ENCODE measurements at places on chromosomes 1 and 21.
A peak's percentile ranks its signal among the peaks of the same experiment; 100 is the strongest.

DNA sequence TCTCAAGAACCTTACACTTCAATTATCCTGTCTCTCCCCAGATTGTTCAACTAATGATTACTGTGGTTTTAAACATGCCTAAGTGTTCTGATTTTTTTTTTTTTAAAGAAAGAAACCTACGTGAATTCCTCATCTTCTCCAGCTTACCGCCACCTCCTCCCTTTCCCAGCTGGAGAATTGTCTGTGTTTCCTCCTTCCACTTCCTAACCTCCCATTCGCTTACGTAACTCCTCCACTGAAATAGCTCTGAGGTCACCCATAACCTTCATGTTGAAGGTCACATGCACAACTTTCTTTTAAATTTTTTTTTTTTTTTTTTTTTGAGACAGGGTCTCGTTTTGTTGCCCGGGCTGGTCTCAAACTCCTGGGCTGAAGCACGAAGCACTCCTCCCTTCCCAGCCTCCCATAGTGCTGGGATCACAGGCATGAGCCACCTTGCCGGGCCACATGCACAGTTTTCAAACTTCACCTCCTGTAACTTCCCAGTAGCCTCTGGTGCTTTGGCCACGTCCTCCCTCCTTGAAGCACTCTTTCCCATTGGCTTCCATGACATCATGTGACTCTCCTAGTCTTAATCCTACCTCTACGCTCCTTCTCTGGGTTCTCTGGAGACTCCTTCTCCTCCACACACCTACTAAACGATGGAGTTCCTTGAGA is 9.8 kb upstream of the CAPZB start:
- DNase-seq: peak; percentile 49

DNA sequence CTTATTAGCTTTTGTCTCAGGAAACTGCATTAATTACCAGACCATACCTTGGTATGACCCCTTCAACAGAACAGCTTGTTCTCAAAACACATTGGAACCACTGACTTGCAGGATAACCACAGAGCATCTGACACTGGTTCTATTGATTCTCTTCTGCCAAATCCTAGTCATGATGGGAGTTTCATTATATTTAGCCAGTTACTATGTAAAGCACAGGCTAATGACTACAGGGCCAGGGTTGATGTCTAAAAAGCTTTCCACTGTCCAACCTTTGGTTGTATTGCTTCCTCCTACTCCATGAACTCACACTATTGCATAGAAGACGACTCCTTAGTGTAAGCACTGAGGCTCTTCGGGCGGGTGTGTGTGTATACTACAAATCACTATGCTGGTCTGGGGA is 3.8 kb downstream of the STMN1 start:
- DNase-seq: no peak

DNA sequence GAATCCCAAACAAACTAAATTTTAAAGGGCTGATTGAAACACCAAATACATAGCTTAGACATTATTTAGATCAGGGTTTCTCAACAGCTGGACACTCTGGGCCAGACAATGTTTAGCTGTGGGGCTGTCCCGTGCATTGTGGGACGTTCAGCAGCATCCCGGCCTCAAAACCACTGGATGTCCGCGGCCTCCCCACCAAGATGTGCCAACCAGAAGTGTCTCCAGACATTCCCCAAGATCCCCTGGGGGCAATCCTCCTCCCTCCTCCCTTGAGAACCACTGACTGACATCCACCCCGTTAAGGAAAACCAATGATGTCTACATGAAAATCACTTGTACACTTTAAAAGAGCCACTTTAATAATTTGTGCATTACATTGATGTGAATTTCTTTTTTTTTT is 38.4 kb downstream of the CLSTN1 start:
- DNase-seq: no peak

- DNase-seq: no peak
Observed at GRCh38 chr1:224779536-224779935, 149.9 kb upstream of the DNAH14 start.

- DNase-seq: no peak
Observed at GRCh38 chr1:164901031-164901430, 342.0 kb downstream of the PBX1 start.

- peak; percentile 82 for DNase-seq
Observed at GRCh38 chr21:34807881-34808568, 139.2 kb downstream of the CLIC6 start.

DNA sequence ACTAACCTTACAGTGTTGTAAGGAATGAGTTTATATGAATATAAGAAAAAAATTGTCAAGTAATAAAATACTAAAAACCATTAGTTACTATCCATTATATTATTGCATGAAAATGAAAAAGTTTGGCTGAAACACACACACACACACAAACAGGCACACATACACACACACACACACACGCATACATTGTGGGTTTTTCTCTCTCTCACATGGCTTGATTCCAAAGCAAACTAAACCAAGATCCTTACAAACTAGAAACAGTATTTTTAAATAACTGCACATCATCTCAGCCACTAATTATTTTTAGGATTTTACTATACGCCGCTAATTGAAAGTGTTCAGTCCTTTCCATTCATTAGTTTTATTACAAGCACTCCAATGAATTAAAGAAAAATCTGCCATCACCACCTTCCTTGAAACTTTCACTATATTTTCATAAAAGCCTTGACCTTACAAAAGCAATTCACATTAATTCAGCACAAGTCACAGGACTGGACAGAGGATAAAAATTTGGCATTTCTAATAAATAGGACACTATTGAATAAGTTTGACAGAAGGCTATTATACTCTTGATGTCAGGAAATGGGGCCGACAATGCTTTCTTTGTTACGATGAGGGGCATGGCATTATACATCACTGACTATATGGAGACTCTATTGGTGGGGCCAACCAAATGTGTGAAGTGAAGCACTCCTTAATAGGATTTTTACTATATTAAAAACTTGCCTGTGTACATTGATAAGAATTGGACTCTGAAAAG is 187.0 kb upstream of the ESRRG start:
- no peak for DNase-seq

- peak; percentile 10 for DNase-seq
Observed at GRCh38 chr1:208118841-208119606, 125.2 kb downstream of the PLXNA2 start.

- peak; percentile 85 for DNase-seq
Observed at GRCh38 chr21:44801468-44802395, at the start of gene UBE2G2. Gene UBE2G2, minus strand, starts transcription at chr21:44801820. Its CDS starts 72 bp downstream, at chr21:44801748.

GRCh38 chr1:94115900-94116436 is 5.0 kb downstream of the ABCA4 start:
- no peak for DNase-seq

DNA sequence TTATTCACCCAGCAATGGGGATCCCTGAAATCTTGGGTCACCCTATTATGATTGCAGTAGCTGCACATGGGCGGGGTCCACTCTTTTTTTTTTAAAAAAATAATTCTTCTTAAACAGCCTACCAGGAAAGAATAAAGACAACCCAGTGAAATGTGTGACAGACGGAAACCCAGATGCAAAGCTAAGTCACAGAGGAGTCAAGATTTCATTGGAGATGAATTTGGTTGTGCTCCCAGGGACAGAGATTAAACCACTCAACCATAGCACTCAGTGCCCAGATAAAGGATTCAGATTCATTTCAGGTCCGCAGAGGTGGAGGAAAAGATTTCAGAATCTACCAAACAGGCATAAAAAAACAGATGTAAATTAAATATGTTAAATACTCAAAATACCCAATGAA is 583.5 kb upstream of the ZP4 start:
- DNase-seq: no peak

GRCh38 chr1:59113876-59114457 is 182.9 kb upstream of the FGGY start:
- DNase-seq: no peak

- DNase-seq: peak; percentile 55
Observed at GRCh38 chr1:172630056-172630818, 28.7 kb upstream of the FASLG start.

- DNase-seq: peak; percentile 92
Observed at GRCh38 chr1:212595787-212596714, 12.5 kb upstream of the ATF3 start.

- peak; percentile 28 for DNase-seq
Observed at GRCh38 chr21:45741691-45742090, 98.2 kb downstream of the PCBP3 start.

DNA sequence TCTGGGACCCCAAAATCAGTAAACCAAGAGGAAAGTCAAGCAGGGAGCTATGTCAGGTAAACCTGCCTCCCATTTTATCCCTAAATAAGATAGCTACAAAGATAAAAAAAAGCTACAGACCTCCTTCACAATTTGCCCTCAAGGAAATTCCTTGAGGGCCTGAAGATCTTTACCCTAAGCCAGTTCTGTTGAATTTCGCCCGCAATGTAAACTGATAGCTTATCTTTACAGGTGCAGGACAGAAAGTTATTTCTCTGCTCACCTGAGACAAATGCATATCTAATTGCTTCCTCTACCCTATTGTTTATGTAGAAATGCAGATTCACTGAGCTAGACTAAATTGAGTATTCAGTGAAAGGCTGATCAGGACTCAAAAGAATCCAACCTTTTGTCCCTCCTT is 153.4 kb upstream of the CHRM3 start:
- DNase-seq: no peak

DNA sequence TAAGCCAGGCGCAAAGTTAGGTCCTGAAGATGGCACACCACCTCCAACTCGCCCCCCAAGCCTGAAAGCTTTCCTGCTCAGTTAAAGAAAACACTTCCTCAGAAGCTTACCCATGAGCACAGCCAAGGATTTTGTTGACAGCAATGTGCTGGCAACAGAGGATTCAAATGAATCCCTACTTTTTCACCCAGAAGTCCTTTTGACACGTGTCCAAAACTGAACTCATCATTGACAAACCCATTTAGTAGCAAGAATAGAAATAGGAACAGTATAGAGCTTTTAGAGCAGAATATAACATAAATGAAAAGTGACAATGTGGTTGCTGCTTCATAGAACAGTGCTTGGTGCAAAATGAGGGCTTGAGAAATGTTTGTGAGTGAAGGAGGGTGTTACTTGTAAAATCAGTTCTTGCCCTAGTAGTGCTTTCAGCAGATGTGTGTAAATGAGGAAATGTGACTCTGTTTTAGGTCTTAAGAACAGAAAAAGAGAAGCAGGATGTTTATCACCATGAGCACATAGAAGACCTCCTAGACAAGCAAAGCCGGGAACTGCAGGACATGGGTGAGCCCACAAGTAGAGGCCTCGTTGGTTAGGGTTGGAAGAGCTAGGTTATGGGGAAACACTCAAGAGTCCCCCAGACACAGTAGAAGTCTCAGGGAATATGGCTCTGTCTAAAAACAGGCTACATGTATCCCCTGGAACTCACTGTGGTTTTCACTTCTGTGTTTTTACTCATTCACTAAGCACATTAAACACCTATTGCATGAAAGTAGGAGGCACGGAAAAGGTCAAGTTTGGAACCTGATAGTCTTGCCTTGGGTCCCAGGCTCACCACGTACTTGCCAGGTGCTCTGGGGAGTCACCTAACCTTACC is 48.6 kb upstream of the TMEM125 start:
- DNase-seq: peak; percentile 49

- DNase-seq: no peak
Observed at GRCh38 chr1:191912517-191912916, 245.7 kb upstream of the RGS18 start.

- peak; percentile 68 for DNase-seq
Observed at GRCh38 chr1:174968750-174969244, 30.9 kb upstream of the CACYBP start.

GRCh38 chr1:43288058-43288784 is 2.8 kb upstream of the C1orf210 start:
- no peak for DNase-seq

GRCh38 chr1:112141923-112142322 is 152.5 kb upstream of the KCND3 start:
- DNase-seq: no peak

GRCh38 chr21:38822778-38823238 is 17.1 kb downstream of the ETS2 start:
- DNase-seq: no peak

DNA sequence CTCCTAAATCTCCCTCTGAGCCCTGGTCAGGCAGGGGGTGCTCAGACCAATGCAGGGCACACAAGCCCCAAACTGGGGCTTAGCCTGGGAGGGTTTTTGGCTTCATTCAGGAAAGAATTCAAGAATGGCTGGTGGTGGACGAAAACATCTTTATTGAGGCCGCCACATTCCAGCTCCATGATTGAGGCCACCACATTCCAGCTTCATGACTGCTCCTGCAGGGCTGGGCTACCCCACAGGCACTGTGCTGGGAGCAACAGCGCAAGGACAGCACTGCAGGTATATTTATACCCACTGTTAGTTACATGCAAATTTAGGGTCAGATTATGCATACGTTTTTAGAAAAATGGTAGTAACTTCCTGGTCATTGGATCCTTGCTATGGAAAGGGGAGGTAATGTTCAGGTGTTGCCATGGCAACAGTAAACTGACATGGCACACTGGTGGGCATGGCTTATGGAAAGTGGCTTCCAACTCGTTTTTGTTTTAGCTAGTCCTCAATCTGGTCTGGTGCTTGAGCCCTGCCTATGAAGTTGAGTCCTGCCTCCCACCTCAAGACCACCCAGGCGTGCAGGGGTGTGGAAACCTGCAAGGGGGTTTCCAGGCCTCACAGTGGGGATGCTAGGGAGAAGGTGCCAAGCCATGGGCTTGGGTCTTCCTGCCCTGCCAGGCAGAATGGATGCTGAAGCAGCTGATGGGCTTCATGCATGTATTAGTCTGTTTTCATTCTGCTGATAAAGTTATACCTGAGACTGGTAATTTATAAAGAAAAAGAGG is 348.7 kb upstream of the AJAP1 start:
- no peak for DNase-seq

- no peak for DNase-seq
Observed at GRCh38 chr1:95217371-95217770, 16.6 kb upstream of the RWDD3 start.

GRCh38 chr1:110636149-110636935 is 30.2 kb upstream of the KCNA2 start:
- DNase-seq: no peak

- DNase-seq: no peak
Observed at GRCh38 chr1:37290718-37291117, 183.7 kb upstream of the ZC3H12A start.

- no peak for DNase-seq
Observed at GRCh38 chr1:100130552-100131077, 2.1 kb downstream of the SASS6 start.

DNA sequence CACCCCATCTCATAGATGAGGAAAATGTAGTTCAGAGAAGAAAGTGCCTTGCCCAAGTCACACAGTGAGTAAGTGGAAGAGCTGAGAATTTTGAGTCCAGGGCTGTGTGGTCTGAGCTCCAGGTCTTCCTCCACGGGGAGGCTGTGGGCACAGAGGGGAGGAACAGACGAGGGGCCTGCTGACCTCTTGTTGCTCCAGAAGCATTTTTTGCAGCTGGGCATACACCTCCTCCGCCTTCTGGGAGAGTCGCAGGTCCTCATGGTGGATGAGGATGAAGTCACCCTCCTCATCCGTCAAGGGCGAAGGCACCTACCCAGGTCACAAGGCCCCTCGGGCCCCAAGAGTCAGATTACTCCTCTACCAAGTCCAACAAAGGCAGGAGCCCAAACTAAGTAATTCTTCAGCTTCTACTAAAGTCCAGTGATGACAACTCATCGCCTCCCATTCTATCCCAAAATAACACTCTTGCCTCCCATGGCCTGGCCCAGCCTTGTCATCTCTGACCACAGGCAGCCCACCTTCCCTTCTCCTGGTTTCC is 9.1 kb downstream of the CC2D1B start:
- DNase-seq: no peak
